ENCODE measurements at places on chromosomes 5 and 9. TPM values are rescaled to one million over a fixed set of nuclear protein-coding genes. Genes with fewer than 3 reads are reported as not detected.

The SLC46A2 gene
- total RNA-seq, result not detected

The PCDHGB4 gene
- total RNA-seq, result not detected

GRCh38 chr5:90854169-90854568, 295.6 kb downstream of the ADGRV1 start:
- DNase-seq, result no peak

- DNase-seq, result no peak
Measured at GRCh38 chr5:111280282-111280951, 56.2 kb downstream of the CAMK4 start.

DNA sequence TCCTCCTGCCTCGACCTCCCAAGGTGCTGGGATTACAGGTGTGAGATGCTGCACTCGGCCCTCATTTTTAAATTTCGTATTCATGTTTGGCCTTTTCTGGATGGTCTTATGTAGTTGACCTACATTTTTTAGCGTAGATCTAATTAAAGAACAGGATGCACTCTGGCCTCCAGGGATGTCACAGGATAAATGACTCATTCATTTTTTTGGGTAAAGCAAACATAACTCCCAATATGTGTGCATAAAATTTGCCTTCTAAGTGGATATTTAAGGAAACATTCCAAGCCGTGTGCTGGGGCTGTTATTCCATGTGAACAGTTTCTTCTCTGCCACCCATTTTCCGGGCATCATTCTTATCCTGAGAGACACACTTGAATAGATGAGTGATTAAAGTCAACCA, 501.6 kb downstream of the IRX1 start:
- no peak for DNase-seq

GRCh38 chr5:63111891-63112290, 533.3 kb downstream of the LRRC70 start:
- no peak for DNase-seq

GRCh38 chr9:108643731-108644510, 211.9 kb downstream of the ACTL7B start:
- no peak for DNase-seq
